Astrocyte of the spinal cord (primary cell): ENCODE measurements at places on chromosomes 12 and 14.

GRCh38 chr14:24172871-24173281, 996 bp downstream of the REC8 start:
- no peak for DNase-seq

GRCh38 chr12:50845021-50845647, 2.4 kb downstream of the TMPRSS12 start:
- DNase-seq: no peak

- peak; percentile 20 for DNase-seq
These were observed 9.6 kb downstream of the FAIM2 start for GRCh38 chr12:49893753-49894750.

GRCh38 chr12:57869298-57869926, 22.9 kb upstream of the CTDSP2 start:
- DNase-seq: no peak

DNA sequence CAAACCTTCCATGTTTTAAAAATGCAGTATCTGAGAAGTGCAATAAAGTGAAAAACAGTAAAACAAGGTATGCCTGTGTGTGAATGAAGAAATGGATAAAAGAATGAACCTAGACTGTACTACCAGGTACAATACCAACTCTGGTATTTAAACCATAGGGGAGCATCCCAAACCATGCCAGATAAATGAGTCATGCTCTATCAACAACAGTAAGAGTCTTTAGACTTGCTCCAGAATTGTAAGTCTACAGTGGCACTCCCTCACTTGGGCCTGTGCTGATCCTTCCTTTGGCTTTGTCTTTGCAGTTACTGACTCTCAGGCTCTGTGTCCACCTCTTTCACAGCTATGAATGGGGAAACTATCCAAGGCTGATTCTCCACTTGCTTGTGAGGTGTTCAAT, 38.1 kb downstream of the BBS10 start:
- DNase-seq: peak; percentile 55

DNA sequence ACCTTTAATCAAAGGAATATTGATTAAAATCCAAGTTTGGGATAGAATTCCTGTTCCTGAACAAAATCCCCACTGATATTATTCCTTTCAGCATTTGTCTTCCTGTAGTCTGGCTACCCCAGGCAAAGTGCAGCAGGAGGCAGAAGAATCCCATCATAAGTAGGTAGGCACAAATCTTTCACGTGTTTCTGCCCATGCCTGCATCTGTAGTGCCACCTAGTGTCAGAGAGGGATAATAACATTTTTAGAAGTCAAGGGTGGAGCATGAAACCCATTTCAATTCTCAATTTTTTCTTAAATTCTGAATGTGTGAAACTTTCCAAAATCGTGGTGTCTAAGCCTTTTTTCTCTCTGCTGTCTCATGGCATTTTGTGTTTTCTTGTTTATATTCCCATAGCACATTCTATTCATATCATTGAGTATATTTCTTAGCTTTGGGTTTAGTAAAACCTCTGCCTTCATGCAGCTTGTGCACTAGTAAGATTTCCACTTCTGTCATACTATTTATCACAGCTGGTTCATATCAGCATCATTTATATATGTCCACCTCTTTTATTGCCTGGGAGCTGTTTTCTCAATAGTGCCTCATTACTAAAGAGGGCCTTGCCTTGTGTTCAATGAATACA, 47.8 kb upstream of the RERG start:
- DNase-seq: peak; percentile 70

DNA sequence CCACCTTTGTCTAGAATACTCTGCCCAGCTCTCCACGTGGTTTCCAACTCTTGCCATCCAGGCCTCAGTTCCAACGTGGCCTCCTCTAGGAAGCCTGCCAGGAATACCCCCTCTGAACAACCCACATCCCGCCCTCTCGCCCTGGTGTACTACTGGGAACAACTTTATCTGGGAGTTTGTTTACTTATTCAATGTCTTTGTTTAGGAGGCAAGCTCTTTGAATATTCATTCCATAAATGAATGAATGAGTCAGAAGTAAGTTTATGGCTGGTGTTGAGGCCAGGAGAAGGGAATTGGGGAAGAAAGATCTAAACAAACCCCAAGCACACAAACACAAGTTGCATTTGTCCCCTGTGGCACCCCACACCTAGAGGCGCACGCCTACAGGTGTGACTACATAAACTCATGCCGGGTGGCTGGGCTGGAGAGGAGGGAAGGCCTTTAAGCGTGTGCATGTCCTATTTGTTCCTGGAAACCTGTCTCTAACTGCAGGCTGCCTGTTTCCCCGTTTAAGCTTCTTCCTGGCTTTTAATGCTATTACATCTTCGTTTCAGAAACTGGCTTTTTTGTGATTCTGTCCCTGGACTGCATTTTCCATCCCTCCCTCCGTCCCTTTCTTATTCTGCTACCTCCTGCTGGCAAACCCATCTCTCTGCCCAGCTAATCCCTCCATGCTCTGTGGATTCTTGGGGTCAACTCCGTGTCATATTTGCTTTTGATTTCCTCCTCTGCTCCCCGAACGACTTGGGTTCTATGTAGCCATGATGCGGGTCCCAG, 57.9 kb downstream of the FZD10 start:
- DNase-seq: no peak

- DNase-seq: no peak
These were observed 11.7 kb upstream of the PPP4R4 start for GRCh38 chr14:94162466-94162865.

DNA sequence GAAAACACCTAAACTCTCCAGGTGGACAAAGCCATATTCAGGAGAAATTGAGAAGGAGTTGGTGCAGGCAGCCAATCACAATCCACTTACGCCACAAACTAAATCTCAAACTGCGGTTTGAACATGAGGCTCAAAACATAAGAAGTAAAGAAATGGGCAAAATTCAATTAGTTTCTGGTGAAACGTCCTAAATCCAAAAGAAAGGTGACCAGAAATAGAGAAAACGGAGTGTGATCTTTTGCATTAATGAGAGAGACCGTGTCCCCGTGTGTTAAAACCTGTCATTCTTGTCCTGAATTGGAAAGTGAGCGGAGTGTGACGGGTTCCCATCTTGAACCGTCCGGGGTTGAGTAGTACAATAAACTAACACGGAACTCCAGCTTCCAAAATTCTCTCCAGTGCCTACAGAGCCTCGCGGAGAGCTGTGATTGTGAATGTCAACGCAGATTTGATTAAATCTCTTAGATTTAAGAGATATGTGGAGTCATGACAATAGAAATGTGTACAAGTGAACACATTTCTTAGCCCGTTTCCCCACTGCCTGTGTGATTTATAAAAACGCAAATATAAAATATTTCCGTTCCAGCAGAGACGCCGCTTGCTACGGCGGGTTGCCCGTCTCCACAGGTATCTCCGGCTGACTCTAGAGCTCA, 595 bp upstream of the METAP2 start:
- peak; percentile 70 for DNase-seq

DNA sequence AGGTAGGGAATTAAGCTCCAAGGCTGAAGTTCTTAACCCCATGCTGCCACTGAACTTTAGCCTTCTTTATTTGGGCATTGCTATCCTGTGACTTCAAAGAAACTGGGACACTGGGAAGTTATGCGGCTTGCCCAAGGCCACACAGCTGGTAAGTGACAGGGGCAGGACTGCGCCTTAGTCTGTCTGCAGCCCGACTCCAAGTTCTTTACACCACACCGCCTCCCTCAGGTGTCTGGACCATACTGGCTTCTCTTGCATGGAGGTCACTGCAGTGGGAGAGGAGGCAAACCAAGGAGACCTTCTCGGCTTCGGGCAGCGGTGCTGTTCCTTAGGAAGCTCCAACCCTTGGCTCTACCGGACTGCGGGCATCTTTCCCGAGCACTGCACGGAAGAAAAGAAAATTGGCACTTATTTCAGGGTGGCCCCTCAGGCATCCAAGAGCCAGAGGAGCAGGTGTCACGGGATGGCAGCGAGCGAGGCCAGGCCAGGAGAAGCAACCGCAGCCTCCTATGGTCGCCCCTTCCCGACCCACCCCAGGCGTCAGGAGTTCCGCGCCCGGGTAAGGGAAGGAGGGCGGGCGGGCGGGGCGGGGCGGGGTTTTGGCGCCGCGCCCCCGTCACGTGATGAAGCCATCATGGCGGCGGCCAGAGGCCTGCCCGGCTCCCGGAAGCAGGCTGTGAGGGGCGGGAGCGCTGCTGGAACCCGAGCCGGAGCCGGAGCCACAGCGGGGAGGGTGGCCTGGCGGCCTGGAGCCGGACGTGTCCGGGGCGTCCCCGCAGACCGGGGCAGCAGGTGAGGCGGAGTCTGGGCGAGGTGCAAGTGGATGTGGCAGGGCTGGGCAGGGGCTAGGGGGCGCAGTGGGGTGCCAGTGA, 16.4 kb upstream of the ESPL1 start:
- peak; percentile 74 for DNase-seq

DNA sequence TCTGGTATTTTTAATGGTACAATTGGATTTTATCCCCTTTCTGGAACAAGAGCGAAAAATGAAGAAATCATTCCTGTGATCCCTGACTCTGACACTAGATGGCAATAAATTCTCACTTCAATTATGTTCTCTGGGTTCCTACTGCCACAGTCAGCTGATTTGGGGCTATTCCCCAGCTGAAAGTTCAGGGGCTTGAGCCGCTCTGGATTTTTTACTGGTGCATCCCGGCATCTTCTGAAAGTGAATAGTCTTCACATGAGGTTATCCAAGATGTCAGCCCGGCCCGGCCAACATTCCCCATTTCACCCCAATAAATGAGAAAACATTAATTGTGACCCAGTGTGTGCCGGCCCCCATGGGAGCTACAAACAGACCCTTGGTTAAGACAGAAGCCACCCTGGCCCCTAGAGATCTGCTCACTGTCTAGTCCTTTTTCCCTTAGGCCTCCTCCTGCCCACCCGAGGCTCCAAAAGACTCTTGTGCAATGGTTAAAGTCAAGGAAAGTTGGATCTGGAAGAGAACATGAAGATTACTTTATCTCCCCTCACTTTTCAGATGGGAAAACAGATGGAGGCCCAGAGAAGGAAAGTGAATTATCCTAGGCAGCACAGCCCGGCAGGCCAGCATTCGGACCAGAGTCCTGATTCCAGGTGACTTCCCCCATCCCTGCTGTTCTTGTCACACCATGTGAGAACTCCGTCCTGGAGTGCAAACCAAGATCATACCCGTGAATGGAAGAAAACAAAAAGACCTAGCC, 20.8 kb downstream of the CKAP4 start:
- DNase-seq: peak; percentile 54

DNA sequence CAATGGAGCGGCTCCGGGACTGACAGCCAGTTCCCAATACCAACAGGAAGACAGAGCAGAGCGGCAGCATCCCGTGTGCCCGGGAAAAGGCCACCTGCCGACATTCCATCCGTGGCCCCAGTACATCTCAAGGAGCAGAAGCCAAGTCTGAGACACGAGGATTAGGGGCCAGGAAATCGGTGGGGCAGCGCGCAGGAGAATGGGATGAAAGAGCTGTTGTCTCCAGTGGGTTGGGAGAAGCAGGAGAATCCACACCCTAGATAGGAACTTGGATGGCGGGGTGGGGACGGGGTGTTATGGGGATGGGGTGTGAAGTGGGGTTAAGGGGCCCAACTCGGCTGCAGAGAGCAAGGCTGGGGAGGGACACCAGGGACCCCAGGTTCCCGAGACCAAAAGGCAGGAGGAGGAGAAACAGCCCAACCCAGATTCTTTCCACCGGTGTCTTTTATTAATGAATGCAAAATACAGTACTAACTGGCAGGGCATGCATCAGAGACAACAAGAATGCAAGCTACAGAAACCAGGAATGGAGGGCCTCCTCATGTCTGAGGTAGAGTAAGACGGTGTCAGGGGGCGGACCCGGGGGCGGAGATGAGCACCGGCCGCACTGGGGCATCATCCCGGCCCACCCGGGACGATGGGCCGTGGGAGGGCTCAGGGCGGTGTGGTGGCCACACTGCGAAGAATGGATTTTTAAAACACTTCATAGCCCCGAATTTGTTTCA, 50.3 kb downstream of the BEGAIN start:
- no peak for DNase-seq

- DNase-seq: peak; percentile 55
These were observed 214.5 kb downstream of the PAH start for GRCh38 chr12:102702447-102703114.

DNA sequence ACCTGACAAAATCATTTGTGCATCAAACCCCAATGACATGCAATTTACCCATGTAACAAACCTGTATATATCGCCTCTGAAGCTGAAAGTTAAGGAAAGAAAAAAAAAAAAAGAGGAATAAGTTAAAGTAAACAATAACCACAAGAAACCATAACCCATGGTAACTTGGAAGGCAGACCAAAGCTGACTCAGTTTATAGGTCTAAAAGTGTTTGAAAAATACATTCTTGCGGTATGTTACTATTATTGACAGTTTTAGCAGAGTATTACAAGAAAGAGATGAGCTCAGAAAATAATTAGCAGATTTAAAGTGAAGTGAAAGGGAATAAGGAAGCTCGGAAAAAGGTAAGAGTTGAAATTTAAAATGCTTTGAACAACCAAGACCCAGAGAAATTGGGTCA, 34.4 kb upstream of the MGAT4C start:
- DNase-seq: peak; percentile 15

DNA sequence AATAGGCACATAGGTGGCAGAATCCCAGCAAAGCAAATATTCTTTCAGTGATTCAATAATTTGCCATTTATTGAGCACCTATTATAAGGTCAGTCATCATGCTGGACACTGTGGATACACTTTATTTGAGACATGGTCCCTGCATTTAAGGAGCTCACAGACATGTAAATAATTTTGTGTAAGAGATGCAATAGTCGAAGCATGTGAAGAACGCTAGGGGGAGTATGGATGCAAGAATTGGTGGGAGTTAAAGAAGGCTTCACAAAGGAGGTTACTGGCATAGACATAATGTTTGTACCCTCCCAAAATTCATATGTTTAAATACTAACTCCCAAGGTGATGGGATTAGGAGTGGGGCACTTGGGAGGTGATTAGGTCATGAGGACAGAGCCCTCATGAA, 260.6 kb upstream of the GARIN6 start:
- peak; percentile 47 for DNase-seq

GRCh38 chr12:117040496-117040895, 58.7 kb downstream of the TESC start:
- no peak for DNase-seq

- no peak for DNase-seq
These were observed 19.9 kb downstream of the SP1 start for GRCh38 chr12:53399896-53400295.

- no peak for DNase-seq
These were observed 33.3 kb upstream of the CCDC198 start for GRCh38 chr14:57526942-57527341.

DNA sequence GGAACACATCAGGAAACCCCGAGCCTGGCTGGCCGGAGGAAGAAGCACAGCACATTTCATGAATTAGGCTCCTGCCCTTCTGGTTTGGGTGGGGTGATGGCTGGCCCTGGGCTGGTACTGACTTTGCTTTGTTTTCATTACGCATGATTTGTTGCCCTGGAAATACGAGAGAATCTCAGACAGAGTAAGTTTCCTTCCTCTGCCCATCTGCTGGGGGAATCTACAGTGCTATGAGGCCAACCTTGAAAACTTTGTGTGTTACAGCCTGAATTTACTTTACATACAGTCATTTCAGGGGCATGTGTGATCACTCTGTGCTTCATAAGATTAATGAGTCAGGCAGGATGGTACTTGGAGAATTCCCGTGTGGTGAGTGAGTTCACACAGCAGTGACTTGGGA, 20.5 kb upstream of the SLC5A8 start:
- peak; percentile 70 for DNase-seq

- no peak for DNase-seq
These were observed 13.1 kb upstream of the ANKLE2 start for GRCh38 chr12:132774646-132775275.
